Small intestine (tissue), 16 donors: ENCODE measurements at places on chromosomes 6 and 20.

DNA sequence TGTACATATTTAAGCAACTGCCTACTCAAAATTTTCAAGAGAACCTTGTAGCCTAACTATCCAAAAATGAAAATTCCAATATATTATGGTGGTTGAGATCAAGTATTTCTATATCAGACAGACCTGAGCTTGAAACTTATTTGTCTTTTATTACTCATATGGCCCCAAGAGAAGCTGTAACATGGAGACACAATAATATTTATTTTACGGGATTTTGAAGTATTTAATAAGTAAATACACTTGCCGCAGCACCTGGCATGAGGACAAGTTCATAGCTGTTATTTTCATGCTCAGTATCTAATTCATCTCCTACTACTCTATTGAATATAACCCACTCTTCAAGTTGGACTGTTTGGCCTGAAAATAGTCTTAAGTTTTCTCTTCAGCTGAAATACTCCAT, 28.0 kb downstream of the PTPRK start:
- DNase-seq, result no peak

- DNase-seq, result no peak
Measured at GRCh38 chr6:119100115-119100514, 21.7 kb upstream of the FAM184A start.

GRCh38 chr6:41685641-41686380, 47.5 kb downstream of the MDFI start:
- DNase-seq, result no peak

GRCh38 chr20:8568075-8568474, 436.0 kb downstream of the PLCB1 start:
- DNase-seq, result no peak

- no peak for DNase-seq
Measured at GRCh38 chr6:135323202-135323668, 142.1 kb downstream of the MYB start.

GRCh38 chr20:6769903-6770785, 2.7 kb downstream of the BMP2 start:
- peak; percentile 68 for DNase-seq

- DNase-seq, result no peak
Measured at GRCh38 chr20:49595811-49596561, 28.0 kb upstream of the PTGIS start.

DNA sequence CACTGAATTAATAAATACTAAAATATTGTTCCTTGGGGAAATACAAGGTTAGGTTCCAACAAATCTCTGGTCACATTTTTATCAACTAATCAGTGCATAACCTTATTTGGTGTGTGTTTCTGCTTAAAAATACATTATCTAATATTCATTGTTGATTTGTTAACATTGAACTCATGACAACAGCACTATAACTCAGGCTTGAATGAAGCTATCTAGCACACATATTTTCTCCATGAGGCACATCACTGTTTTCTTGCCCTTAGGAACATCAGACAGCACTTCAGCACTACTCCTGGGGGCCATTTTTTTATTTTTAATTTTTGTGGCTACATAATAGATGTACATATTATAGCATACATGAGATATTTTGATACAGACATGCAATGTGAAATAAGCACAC, 277.2 kb upstream of the NT5E start:
- no peak for DNase-seq

DNA sequence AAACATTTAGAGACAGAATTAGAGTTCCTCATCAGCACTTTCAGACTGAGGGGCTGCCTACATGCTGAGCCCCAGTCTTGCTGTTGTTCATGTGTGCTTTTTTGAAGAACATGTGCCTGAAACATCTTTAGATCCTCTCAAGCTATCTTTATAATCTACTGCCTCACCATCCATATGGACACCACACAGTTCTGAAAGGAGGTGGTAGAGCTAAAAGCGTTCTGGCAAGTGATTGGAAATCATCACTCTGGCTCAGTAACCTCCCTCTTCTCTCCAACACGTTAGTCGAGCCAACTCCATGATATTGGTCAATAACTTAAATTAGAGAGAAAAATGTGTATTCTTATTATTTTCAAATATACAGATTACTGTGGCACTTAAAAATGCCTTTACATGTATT, 40.6 kb downstream of the CLVS2 start:
- DNase-seq, result no peak

- no peak for DNase-seq
Measured at GRCh38 chr6:158648682-158649131, 1.1 kb upstream of the SYTL3 start.
